ENCODE measurements at places on chromosomes 6 and 20. TPM values are rescaled to one million over a fixed set of nuclear protein-coding genes. Genes with fewer than 3 reads are reported as not detected.

- DNase-seq = peak; percentile 84
Observed at GRCh38 chr20:50460608-50461267, 49.4 kb upstream of the PTPN1 start.

Gene TFAP2B
- total RNA-seq = 0.10 TPM

DNA sequence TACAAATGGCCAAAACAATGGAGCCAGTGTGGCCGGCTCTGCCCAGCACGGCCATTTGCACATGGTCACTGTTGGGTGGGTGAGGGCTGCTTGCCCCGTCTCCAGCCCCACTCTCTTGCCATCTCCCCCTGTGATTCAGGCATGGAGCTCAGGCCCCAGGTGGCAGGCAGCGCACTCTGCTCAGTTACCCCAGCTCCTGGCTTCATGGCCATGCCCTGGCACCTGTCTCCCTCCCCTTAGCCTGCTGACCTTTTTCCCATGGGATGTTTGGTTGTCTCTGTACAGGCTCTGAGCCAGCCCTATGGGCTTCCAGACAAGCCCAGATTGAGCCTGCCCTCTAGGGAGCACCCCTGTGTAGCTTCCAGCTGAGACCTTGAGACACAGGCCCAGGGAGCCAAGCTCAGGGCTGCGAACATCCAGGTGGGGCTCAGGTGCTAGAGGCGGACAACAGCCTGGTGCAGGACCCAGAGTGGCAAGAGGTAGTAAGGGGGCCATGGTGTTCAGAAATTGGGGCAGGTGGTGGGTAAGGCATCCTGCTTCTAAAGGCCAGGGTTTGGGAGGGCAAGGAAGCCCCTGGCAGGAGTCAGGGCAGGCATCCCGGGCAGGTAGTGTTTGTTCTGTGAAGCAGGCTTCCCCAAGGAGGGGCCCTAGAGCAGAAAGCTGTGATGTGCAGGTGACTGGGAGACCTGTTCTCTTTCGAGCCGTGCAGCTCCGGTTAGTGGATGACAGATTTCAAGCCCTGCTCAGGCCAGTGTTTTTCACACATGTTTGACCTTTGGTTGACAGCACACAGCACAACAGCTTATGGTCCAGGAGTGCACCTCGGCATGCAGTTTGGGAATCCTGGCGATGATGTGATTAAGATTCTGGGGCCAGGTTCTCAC is 17.7 kb downstream of the SYNJ2 start:
- no peak for DNase-seq

Gene TMC2
- not detected for total RNA-seq

DNA sequence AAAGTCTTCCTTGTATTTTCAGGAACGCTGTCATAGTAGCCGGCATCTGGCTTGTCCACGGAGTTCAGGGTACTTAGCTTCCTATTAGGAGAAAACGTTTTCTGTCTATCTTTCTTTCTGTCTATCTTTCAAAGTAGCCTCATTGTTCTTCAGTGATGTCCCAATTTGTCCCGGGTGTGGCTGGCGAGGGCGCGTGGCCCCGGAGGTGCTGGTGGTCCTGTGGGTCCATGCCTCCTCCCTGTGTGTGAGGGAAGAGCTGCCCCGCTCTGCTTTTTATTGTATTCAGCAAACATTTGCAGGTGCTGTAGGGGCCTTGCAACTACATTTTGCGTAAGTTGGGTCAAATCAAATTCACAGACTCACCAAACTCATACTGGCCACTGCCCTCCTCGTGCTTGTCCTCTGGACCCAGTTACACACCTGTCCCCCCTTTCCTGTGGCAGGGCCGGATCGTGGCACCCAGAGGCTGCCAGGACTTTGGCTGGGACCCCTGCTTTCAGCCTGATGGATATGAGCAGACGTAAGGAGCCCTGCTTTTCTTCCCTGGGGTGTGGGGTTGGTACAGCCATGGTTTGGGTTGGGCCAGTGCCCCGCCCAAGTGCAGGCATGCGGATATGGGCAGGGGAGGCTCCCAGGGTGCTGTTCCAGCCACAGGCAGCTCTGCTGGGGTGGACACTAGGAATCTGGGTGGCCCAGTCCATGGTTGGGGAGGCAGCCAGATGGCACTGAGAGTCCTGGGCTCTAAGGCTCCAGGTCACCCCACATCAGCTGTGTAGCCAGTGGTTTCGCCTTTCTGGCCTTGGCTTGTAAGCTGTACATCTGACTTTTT is 12.3 kb downstream of the ITPA start:
- no peak for DNase-seq

- no peak for DNase-seq
Observed at GRCh38 chr20:34615477-34615876, 57.0 kb downstream of the MAP1LC3A start.

DNA sequence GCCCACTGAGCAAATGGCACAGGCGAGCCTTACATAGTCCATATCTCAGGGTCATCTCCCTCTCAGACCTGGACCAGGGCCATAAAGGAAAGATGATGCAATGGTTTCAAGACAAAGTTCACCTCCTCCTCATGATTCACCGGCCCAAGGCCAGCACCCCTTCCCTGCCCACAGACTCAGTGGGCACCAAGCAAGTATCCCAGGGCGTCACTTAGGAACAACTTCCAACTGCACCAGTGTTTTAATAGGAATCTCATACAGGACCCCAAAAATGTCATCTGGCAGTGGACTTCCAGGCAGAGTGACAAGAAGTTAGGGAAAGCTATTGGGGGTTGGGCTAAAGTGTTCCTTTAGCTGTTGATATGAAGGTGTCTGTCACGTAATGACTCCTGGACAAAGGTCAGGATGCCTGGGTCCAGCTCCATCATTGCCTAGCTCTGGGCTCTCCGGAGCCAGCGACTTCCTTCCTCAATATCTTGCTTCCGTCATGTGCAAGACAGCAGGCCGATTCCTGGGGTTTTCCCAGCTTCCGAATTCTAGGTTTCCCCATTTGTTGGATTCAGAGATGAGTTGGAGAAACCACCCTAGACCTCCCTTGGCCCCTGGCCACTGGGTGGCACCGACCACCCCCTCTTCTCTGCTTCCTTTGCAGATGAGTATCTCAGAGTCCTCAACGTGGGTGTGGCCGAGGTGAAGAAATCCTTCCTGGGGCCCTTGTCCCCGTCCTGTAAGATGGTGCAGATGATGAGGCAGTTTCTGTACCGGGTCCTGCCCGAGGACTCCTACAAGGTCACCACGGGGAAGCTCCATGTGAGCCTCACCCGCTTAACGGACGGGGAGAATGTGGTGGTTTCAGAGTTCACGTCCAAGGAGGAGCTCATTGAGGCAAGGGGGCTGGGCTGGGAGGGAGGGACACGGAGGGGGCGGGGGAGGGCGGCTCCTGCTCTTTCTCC is 21.1 kb downstream of the PNPLA1 start:
- peak; percentile 85 for DNase-seq

GRCh38 chr6:17897681-17898080 is 89.8 kb downstream of the KIF13A start:
- DNase-seq = no peak

- no peak for DNase-seq
Observed at GRCh38 chr6:147624946-147625515, 116.5 kb downstream of the SAMD5 start.

Gene FAM184A
- 0.79 TPM for total RNA-seq

GRCh38 chr20:43900496-43900895 is 14.2 kb upstream of the TOX2 start:
- DNase-seq = no peak
